Right cardiac atrium (tissue), 5 donors: ENCODE measurements at places on chromosomes 5 and 9. TPM values are rescaled to one million over a fixed set of nuclear protein-coding genes. Genes with fewer than 3 reads are reported as not detected.

DNAI1 gene
- polyA plus RNA-seq, result 0.16 TPM

MCTP1 gene
- polyA plus RNA-seq, result 0.84 TPM

WDR38 gene
- 0.09 TPM for polyA plus RNA-seq

ADAMTSL1 gene
- polyA plus RNA-seq, result 1.2 TPM

ANAPC2 gene
- 26.6 TPM for polyA plus RNA-seq

HARS2 gene
- polyA plus RNA-seq, result 17.0 TPM

DIRAS2 gene
- 0.02 TPM for polyA plus RNA-seq

PDE8B gene
- 15.1 TPM for polyA plus RNA-seq

SMIM3 gene
- 22.9 TPM for polyA plus RNA-seq
